ENCODE measurements at places on chromosomes 16 and 17.

DNA sequence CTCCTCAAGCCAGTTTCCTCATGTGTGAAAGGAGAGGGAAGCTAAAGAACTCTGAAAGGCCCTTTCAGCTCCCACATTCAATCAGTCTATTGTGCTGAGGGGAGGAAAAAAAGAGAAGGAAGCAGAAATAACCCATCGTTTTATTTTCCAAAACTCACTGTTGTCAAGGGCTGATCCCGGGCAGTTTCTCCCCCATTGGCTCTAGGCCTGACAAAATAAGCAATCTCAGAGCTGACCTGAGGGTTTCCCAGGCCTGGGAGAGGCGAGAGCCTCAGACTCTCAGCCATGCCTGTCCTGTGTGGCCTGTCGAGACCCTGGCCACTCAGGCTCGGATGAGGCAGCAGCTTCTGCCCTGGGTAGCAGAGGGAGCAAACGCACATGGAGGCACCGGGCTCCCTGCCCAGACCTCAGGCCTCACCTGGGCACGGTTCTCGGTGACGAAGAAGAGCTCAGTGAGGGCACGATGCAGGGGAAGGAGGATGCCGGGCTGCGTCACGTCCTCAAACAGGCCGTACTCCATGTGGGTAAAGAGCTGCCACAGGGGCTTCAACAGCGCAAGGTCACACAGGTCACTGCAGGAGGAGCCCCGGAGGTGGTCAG lies 45.0 kb upstream of the ATP2A3 start:
- DNase-seq: no peak

DNA sequence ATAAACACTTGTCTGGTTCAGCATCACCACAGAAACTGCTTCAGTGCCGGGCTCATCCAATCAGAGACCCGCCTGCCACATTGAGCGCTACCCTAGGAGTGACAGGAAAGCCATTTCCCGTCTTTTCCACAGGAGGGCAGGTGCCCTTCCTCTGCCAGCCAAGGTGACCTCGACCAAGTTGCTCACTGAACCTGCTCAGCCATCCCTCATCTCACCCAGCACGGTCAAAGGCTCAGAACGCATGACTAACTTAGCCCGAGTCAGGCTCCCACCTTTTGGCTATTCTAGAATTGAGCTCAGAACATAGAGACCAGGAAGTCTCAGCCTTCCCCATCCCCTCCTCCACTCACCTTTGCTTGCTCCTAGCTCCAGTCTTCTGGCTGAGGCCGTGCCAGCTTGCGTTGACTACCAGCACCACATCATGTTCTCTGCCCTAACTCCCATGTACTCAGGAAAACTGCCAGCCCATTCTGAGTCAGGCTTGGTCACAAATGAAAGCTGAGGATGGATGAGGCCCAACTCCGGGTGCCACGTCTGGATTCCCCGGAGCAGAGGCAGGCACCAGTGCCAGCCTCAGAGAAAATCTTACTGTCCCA lies 15.6 kb downstream of the MRPS23 start:
- DNase-seq: peak; percentile 32

- no peak for DNase-seq
Observed at GRCh38 chr17:39591958-39592954, 15.5 kb downstream of the NEUROD2 start.

DNA sequence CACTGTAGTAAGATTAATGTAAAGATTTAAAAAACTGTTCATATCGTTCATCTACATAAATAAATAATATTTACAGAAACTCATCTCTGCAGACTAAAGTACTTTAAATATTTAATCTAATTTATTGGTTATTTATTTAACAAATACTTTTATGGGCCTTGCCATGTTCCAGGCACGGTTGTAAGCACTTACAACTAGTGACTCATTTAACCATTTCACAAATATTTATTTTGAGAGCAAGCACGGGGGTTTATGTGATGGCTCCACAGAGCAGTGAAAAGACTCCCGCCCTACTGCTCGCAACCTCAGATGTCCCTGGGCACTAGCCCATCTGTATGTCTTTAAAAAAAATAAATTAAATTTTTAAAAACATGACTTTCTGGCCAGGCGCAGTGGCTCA lies 575.9 kb downstream of the WWOX start:
- DNase-seq: no peak

- no peak for DNase-seq
Observed at GRCh38 chr17:40980117-40980516, 4.0 kb downstream of the KRT40 start.

GRCh38 chr17:50568659-50569058 lies 8.1 kb downstream of the CACNA1G start:
- DNase-seq: no peak

DNA sequence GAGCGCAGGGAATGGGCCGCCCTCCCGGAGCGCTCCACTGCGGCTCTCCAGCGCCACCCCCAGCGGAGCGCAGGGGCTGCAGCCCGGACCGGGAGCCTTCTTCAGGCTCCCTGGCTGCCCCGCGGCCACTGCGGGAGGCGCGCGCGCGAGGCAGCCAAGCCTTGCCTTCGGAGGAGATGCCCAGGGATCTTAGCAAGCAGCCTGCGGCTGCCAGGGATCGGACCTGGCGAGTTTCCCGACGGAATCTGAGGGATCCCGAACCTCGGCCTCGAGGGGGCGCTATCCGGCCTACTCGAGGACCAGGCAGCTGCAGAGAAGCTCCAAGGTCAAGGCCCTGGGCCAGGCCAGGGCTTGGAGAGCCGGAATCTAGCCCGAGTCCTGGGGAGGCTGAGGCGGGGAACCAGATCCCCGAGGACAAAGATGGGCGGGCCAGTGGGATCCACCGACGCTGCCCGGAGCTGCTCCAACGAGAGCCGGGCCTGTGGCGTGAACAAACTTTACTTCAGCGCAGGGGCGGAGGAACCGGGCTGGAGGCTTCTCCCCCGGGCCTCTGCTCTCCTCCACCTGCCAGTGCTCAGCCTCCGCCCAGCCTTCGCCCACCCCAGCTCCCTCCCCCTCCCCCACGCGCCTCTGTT lies at the start of gene IRX6:
IRX6 (plus strand) TSS at position 567 of the 635 bp plus-strand sequence. CDS start 889 bp downstream, outside the sequence.
- DNase-seq: peak; percentile 73

- DNase-seq: no peak
Observed at GRCh38 chr16:54655121-54655590, 275.5 kb upstream of the IRX5 start.

GRCh38 chr16:83623091-83623730 lies 184.6 kb upstream of the HSBP1 start:
- DNase-seq: no peak

- no peak for DNase-seq
Observed at GRCh38 chr16:31532120-31532519, 4.4 kb downstream of the AHSP start.

GRCh38 chr17:82545071-82545462 lies 25.5 kb downstream of the FOXK2 start:
- DNase-seq: no peak
